RKO (cell line): ENCODE measurements at places on chromosomes 6 and 20.

GRCh38 chr20:49821870-49822331, 9.3 kb downstream of the SLC9A8 start:
- no peak for DNase-seq

- DNase-seq = no peak
Measured at GRCh38 chr6:139325125-139325524, 33.3 kb upstream of the TXLNB start.

DNA sequence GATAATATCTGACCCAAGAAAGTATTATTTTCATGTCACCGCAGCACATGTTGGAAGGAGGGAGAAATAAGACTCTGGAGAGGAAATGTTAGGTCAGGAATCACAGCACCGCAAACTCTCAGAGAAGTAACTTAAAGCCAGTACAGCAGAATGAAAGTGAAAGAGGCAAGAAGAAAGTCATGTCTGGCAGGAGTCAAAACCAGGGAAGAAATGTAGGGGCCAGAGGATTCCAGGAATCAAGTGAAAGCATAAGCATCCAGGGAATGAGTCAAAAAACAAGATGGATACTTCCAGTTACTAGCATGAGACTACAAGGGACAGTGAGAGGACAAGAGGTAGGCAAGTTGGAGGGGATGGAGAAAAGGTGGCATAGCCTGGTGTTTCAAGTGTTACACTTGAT, 80.4 kb downstream of the AK9 start:
- no peak for DNase-seq

GRCh38 chr20:37868851-37869333, 34.0 kb upstream of the VSTM2L start:
- no peak for DNase-seq

- no peak for DNase-seq
Measured at GRCh38 chr6:80886475-80886874, 780.0 kb downstream of the BCKDHB start.

- no peak for DNase-seq
Measured at GRCh38 chr20:46594725-46595124, 44.3 kb upstream of the OCSTAMP start.

DNA sequence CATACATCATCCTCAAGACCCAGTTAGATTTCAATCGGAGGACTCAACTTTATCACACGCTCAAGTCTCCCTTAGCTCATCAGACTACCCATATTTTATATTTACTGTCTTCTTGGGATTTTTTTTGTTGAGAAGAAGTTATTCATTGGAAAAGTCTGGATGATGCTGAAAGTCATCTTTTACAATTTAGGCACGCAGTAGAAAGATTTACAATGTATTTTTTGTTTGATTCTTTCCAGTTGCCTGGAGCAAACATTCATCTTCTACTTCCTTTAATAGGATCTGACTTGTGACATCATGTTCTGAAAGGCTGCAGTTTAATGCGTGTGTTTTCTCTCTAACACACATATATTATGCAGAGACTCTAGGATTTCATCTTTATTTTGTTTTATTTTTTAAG, 235.7 kb downstream of the DOK5 start:
- no peak for DNase-seq

- no peak for DNase-seq
Measured at GRCh38 chr6:39231521-39232243, 2.4 kb upstream of the KCNK5 start.

DNA sequence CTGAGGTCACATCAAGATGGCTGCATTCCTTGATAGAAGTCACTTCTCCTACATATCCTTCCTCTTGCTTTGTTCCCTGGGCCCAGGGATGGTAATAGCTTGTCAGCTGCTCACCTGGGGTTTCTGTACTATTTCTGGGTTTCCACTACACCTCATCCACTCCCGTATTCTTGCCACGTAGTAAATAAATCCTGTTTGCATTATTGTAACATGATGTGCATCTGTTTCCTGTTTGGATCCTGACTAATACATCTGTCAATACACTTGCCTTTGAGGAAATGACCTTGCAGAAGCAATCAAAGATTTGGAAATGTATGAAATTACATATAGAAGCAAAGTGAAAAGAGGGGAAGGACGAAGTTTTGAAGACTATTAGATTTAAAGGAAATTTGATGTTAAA, 619.0 kb downstream of the PHF3 start:
- DNase-seq = no peak

DNA sequence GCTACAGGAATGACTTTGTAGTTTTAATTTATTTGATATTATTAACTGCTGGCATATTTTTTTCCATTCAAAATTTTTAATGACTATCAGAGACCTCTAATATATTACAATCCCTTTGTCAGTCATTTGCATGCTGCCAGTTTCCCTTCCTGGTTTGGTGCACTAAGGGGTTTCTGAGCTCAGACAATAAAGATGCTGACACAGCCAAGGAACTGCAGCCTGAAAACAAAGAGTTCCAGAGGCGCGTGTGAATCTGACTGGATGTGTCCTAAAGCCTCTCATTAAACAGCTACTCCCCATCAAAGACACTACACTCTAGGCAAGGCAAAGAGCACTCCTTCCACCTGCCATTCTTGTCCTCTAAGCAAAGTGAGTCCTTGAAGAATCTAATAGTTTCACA, 116.8 kb upstream of the DST start:
- DNase-seq = no peak

DNA sequence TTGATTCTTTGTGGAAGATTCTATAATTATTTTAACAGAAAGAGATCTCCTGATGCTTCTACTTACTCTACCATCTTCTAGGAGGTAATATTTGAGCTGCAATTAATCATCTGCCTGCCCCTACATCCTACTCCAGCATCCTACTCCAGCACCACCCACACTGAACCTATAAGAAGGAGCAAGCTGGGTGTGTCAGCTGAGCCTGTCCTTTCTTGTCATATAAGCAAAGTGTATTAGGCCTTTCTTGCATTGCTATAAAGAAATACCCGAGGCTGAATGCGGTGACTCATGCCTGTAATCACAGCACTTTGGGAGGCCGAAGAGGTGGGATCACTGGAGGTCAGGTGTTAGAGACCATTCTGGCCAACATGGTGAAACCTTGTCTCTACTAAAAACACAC, 84.2 kb upstream of the ARG1 start:
- DNase-seq = no peak

- peak; percentile 60 for DNase-seq
Measured at GRCh38 chr6:36615018-36615761, 21.0 kb downstream of the SRSF3 start.

DNA sequence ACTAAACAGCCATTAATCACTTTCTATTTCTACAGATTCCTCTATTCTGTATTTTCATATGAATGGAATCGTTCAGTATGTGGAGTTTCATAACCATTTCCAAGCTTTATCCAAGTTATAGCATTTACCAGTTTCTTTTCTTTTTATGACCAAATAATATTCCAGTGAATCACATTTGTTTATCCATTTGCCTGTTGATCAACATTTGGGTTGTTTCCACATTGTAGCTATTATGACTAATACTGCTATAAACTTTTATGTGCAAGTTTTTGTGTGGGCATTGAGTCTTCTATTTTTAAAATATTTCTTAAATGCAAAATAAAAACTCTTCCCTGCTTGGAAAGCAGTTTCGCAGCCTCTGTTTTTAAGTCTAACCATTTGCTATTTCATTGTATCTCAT, 336.4 kb upstream of the OPRM1 start:
- no peak for DNase-seq

- DNase-seq = no peak
Measured at GRCh38 chr6:141788096-141788495, 344.6 kb upstream of the GJE1 start.

DNA sequence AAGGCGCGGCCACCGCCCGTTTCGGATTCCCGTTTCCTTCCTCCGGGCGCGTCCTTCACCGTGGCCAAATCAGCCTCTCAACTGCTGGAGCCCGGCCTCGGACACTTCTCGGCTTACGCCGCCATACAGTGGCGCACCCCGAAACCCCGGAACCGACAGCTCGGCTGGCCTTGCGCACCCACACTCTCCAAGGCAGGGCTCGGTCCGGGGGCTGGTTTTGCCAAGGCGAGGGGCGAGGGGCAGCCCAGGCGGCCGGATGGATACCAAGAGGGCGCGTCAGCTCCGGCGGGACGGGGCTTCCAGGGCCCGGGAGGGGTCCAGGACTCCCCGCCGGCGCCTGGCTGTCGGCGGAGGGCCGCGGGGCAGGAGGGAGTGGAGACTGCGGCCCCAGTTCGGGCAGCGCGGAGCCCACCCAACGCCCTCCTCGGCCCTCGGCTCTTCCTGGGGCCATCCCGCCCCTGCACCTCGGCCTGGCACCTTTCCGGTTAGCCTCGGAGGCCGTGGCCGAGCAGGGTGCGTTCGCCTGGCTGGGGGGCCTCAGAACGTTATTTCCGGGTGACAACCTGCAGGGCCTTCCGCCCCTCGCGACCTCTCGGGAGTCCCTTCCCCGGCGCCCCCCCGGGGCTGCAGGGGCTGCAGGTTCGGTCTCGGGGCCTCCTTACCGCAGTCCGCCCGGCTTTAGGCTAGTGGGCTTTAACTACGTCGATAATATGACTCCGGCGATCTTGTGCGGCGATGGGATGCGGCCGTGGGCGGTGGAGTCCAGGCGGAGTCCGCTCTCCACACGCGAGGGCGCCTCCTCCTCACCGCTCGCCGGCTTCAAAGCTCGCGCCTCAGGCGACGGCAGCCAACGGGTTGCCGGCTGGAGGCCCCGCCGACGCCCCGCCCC, 697 bp upstream of the CEP43 start:
- peak; percentile 20 for DNase-seq

DNA sequence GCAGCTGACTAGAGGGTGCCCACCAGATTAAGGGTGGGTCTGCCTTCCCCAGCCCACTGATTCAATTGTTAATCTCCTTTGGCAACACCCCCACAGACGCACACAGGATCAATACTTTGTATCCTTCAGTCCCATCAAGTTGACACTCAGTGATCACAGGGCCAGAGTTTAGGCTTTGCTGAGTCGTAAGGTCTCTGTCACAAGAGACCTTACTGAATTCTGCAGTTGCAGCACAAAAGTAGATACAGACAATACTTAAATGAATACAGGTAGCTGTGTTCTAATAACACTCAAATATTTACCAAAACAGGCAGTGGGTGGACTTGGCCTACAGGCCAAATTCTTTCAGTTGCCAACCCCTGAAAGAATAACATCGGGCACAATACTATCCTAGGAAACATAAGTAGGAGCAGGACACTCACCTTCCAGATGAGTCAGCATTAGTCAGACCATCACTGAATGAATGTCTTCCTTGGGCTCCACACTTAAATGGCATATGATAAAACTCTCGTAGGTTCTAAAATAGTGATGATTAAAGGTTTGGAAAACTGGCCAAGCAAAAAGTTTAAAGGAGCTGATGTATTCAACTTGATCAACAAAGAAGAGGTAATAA, 190.0 kb downstream of the UBE3D start:
- DNase-seq = peak; percentile 87

DNA sequence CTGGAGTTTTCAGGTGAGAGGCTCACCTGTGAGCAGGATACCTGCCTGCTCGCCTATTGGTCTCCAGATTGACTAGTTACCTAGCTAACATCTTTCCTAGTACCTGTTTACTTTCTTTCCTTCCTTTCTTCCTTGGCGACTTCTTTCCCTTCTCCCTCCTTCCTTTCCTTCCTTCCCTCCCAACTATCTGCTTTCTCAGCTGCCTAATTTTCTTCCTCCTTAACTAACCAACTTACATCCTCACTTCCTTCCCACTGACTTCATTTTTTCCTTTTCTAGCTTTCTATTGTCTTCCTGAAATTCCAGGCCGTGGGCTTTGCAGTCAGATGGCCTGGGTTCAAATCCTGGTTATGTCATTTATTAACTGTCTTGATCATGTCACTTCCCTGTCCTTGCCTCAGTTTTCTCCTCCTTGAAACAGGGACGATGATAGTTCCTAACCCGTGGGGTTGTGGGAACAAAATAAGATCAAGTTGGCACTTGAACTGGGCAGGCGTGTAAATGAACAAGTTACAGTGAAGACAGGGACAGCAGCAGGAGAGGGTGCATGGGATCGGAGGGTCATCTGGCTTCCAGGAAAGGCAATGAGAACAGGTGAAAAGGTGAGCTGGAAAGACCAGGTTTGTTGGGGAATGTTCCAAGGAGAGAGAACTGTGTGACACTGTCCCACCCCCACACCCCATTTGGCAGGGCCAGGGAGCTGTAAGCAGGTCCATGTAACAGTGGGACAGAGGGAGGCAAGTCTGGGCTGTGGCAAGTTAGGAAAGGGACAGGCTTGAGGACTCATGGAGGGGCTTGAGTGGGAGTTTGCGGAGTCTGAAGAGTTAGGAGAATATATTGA, 540 bp downstream of the SGK2 start:
- DNase-seq = no peak

DNA sequence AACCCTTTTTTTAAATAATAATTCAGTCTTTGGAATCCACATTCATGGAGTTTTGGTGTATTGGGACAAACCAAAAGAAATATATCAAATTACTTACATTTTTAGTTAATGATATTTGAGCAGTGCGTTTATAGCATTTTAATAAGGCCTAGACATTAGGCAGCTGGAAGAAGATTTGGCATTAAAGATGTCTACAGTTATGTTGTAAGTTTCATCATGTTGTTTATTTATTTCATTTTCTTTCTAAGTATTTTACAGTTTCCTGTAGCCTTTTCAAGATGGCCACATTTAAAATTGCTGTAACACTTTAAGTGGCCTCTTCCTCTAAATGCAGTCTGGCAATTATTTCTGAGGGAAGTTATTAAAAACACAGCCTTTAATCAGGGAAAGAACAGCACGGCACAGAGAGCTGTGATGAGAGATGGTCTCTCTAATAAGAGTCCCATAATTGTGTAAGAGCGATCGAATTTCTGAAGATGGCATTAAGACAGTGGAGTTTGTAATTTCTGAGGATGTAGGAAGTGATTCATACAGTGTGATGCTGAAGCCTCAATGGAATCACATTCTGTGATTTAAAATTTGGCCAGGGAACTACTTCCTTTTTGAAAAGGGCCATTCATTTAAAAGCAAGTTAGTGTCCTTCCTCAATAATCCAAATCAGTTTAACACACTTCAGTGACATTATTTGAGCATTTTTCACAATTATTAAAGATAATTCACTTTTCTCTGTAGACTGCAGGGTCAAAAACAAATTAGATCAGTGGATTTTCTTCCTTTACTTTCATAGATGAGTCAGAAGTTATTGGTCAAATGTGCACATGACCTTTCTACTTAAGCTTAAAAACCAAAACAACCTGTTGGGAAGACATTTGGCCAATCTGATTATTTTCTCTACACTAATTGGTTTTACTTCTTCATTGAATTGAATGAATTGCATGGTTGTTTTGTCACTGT, 52.4 kb upstream of the EDN3 start:
- no peak for DNase-seq

DNA sequence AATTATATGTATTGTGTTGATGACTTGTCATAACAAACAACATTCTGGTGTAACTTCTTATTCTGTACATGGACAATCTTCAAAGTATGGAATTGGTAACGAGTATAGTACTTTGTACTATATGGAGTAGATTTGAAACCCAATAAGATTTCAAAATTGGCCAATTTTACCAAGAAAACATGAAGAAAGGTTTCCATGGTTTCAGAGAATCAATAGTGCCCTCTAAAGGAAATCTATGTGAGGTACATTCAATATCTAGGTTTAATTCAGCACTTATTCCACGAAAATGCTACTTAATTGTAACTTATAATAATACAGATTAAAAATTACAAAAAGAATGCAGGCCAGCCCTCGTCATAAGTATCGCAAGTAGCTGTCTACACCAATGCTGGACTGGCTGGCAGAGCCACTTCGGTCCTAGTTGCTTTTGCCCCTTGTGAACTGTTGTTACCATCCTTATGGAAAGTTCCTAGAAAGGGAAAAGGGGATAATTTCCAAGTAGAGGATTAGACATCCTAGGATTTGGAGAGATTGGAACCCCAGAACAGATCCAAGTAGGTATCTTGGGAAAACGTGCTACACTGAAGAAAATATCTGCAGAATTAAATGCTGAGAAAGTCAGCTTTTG, 70.9 kb downstream of the LCA5 start:
- DNase-seq = peak; percentile 31

GRCh38 chr6:123588546-123588895, 48.2 kb downstream of the TRDN start:
- no peak for DNase-seq
